ENCODE measurements at places on chromosomes 2 and 18. TPM values are rescaled to one million over a fixed set of nuclear protein-coding genes. Genes with fewer than 3 reads are reported as not detected.

GRCh38 chr2:21535826-21536225 lies 412.1 kb downstream of the TDRD15 start:
- no peaks in the 10 kb centered on the region for H3K36me3 ChIP-seq
- no peak overlapping the region for H3K4me3 ChIP-seq
- DNase-seq: no peak
- no peaks in the 10 kb centered on the region for H3K4me1 ChIP-seq

DNA sequence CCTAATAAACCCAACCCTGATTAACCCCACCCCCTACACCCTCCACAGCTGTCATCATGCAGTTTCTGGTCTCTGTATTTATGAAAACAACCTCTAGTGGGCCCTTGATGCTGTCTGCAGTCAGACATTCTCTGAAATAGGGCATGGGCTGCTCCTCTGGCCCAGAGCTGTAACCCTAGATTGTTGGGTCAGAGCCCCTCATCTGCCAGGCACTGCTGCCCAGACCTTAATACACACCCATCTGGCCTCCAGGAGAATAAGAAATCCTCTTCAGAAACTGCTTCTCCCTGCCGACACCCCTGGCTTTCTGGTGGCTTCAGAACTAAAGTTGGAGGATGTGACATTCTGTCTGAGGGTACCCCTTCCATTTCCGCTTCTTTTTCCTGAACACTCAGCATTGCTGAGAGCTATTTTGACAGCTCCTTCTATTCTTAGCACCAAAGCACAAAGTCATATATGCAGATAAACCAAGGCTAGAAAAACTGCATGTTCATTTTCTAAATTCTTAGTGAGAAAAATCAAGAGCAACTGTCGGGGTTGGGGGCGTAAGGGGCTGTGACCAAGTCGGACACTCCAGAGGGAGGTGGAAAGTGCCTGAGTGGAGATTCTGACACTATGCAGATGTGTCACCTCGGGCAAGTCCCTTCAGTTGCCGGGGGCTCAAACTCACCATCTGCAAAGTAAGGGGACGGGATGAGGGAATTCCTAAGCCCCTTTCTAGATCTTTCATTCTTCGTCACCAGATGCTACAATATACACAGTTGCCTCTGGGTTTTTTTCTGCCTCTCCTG lies 28.7 kb downstream of the SRSF7 start:
- peaks cover 17% of the 10 kb centered on the region for H3K4me1 ChIP-seq
- DNase-seq: no peak
- H3K27ac ChIP-seq: no peak overlapping the region
- no peaks in the 10 kb centered on the region for H3K36me3 ChIP-seq
- H3K27me3 ChIP-seq: no peaks in the 10 kb centered on the region

GRCh38 chr2:105952131-105952530 lies 207.4 kb downstream of the NCK2 start:
- DNase-seq: no peak
- H3K4me1 ChIP-seq: no peaks in the 10 kb centered on the region
- no peak overlapping the region for H3K4me3 ChIP-seq
- H3K36me3 ChIP-seq: no peaks in the 10 kb centered on the region
- peaks cover 14% of the 10 kb centered on the region for H3K27me3 ChIP-seq
- no peak overlapping the region for H3K27ac ChIP-seq

GRCh38 chr2:157922815-157923214 lies 46.7 kb upstream of the ACVR1 start:
- DNase-seq: no peak
- H3K27me3 ChIP-seq: peaks cover 9% of the 10 kb centered on the region
- H3K27ac ChIP-seq: no peak overlapping the region
- no peaks in the 10 kb centered on the region for H3K36me3 ChIP-seq
- no peak overlapping the region for H3K4me3 ChIP-seq

DNA sequence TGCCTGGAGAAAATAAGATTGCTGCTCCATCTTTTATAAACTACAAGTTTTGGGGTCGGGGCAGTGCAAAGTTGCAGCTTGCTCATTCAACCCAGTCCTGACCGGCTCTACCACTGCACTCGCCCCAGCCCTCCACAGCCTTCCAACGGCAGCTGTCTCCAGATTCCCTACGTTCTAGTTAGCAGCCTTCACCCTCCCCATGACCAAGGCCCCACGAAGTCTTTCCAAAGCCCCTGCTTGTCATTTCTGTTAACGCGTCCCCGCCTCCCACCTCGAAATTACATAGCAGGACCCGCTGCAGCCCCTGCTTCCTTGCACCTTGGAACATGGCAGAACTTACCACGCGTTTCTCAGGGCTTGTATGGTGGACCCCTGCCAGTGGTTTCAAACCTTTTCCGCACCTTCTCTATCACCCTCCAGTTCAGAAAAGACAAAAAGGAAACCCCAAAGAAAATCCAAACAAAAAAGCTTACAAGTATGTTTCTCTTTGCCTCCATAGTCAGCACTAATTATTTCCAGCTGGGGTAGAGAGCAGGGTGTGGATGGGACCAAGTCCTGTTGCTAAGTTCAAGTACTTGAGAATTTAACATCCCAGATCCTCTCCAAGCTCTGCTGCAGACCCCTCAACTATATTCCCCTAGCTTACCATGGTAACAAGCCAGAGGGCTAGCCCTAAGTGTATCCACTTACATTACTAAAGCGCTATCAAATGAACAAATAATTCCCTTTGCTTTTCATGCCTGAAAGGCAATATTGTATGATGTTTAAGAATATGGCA lies 161.5 kb downstream of the TGIF1 start:
- H3K36me3 ChIP-seq: no peaks in the 10 kb centered on the region
- DNase-seq: no peak
- H3K27me3 ChIP-seq: no peaks in the 10 kb centered on the region

DNA sequence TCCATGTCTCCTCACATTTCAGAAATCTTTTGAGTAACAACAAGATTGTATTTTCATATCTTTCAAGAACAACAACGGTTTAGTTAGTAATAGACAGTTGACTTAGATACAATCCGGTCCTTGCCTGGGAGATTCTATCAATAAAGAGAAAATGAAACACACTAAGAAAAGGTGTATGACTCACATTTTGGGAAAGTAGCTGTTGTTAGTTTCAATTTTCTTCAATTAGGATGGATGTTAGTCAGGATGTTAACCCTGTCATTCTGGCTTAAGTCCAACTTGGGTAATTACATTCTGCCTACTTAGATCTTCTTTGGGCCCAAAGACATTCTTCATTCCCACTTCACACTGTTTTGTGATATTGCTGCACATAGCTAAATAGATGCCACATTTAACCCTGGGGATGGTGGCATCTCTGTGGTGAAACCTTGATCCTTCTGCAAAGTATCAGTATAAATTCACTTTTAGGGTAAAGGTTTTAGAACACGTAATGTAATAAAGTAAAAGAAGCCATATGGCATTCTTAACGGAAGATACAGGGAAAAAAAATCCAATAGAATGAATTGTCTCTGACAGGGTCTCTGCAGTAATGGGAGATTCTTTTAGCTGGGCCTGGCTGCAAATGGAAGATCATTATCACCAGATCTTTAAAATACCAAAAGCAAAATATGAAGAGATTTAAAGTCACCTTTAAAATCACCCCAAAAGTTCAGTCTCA lies 365.5 kb downstream of the FIGN start:
- H3K36me3 ChIP-seq: no peaks in the 10 kb centered on the region
- no peak overlapping the region for H3K27ac ChIP-seq
- DNase-seq: no peak
- no peaks in the 10 kb centered on the region for H3K4me1 ChIP-seq

- no peak overlapping the region for H3K4me3 ChIP-seq
- no peak overlapping the region for H3K27ac ChIP-seq
Measured at GRCh38 chr2:144748443-144748842, 228.5 kb upstream of the ZEB2 start.

GRCh38 chr2:162480067-162480466 lies 136.1 kb downstream of the GCA start:
- H3K36me3 ChIP-seq: no peaks in the 10 kb centered on the region
- H3K4me1 ChIP-seq: no peaks in the 10 kb centered on the region
- no peak overlapping the region for H3K4me3 ChIP-seq
- no peak overlapping the region for H3K27ac ChIP-seq

- H3K27me3 ChIP-seq: no peaks in the 10 kb centered on the region
- H3K36me3 ChIP-seq: peaks cover 50% of the 10 kb centered on the region
- no peak overlapping the region for H3K27ac ChIP-seq
- H3K4me3 ChIP-seq: no peak overlapping the region
Measured at GRCh38 chr2:73852020-73852419, 23.3 kb downstream of the STAMBP start.

- H3K4me3 ChIP-seq: peak overlapping the region; percentile 8
- no peak overlapping the region for H3K27ac ChIP-seq
- H3K36me3 ChIP-seq: no peaks in the 10 kb centered on the region
Measured at GRCh38 chr2:111972955-111973565, 74.7 kb downstream of the MERTK start.

DNA sequence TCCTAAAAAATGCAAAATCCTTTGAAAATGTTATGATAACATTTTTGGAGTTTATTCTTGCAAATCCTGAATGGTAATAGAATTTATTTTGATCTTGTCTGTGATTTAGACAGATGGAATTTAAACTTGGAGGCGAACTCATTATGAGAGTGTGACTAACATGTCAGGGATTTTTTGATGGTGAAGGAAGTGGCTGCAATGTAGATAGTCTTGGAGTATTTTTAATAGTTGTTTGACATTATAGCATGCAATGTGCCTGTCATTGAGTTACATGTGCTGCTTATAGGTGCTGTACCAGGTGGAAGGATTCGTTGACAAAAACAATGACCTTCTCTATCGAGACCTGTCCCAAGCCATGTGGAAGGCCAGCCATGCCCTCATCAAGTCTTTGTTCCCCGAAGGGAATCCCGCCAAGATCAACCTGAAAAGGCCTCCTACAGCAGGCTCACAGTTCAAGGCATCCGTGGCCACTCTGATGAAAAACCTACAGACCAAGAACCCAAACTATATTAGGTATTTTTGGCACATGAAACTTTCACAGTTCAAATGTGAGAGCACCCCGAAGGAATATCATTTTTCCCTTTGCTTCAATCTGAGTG lies 141.8 kb downstream of the MYO1B start:
- peaks cover 54% of the 10 kb centered on the region for H3K4me1 ChIP-seq
- peak overlapping the region; percentile 87 for H3K27ac ChIP-seq
- H3K4me3 ChIP-seq: peak overlapping the region; percentile 29

DNA sequence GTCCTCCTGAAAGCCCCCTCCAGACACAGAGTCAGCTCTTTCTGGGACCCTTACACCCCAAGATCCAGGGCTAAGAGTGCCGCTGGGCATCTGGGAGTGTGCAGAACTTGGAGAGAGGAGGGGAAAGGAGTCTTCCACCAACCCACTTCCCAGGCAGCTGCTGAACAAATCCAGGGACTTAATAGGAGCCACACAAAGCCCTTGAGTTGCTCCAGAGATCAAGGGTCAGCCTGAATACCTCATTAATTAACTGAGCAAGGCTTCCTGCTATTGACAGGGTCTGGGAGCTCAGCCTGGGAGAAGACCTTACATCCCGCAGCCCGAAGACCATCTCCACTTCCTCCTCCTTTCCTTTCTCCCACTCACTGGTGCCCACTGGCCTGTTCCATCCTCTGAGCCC lies 108.3 kb downstream of the CELF4 start:
- H3K27me3 ChIP-seq: no peaks in the 10 kb centered on the region
- H3K36me3 ChIP-seq: no peaks in the 10 kb centered on the region
- no peaks in the 10 kb centered on the region for H3K4me1 ChIP-seq
- peak; percentile 42 for DNase-seq
- no peak overlapping the region for H3K27ac ChIP-seq

- no peak overlapping the region for H3K4me3 ChIP-seq
- H3K27me3 ChIP-seq: no peaks in the 10 kb centered on the region
- no peaks in the 10 kb centered on the region for H3K36me3 ChIP-seq
- H3K4me1 ChIP-seq: no peaks in the 10 kb centered on the region
- no peak overlapping the region for H3K27ac ChIP-seq
- no peak for DNase-seq
Measured at GRCh38 chr2:235536711-235537110, 42.9 kb downstream of the AGAP1 start.

GRCh38 chr2:105750735-105751134 lies 6.0 kb downstream of the NCK2 start:
- H3K4me1 ChIP-seq: peaks cover 23% of the 10 kb centered on the region
- no peak overlapping the region for H3K27ac ChIP-seq
- no peaks in the 10 kb centered on the region for H3K36me3 ChIP-seq
- H3K27me3 ChIP-seq: no peaks in the 10 kb centered on the region
- DNase-seq: no peak

DNA sequence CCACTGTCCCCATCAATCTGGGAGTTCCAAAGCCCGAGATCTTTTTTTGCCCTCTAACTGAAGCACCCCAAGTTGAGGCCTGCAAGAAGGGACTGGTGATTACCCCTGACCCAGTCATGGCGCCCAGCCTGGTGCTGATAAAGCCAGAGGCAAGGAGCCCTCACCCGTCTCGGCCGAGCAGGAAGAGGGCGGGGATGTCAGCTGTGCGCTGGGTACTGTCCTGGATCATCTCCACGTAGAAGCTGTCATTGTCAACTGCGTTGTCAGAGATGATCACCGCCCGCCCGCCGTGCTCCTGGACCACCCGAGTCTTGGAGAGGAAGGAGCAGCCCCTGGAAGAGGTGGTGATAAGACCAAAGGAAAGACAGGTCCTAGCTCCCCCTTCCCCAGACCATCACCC lies 4.4 kb downstream of the PRADC1 start:
- H3K27me3 ChIP-seq: no peaks in the 10 kb centered on the region
- no peak overlapping the region for H3K27ac ChIP-seq
- no peak overlapping the region for H3K4me3 ChIP-seq
- no peak for DNase-seq

- no peaks in the 10 kb centered on the region for H3K36me3 ChIP-seq
- H3K4me3 ChIP-seq: no peak overlapping the region
- H3K27ac ChIP-seq: no peak overlapping the region
- H3K4me1 ChIP-seq: no peaks in the 10 kb centered on the region
- H3K27me3 ChIP-seq: no peaks in the 10 kb centered on the region
- no peak for DNase-seq
Measured at GRCh38 chr2:128385365-128385764, 66.7 kb upstream of the HS6ST1 start.

The IDH1 gene
- 181 TPM for total RNA-seq

The COLEC12 gene
- total RNA-seq: 56.9 TPM

The HAAO gene
- total RNA-seq: 0.72 TPM

The ADCYAP1 gene
- not detected for total RNA-seq

The GAD1 gene
- total RNA-seq: 0.36 TPM

The CFC1 gene
- total RNA-seq: not detected

The BOLA3 gene
- total RNA-seq: 17.7 TPM

The GPR35 gene
- 1.5 TPM for total RNA-seq

The ITPRIPL1 gene
- total RNA-seq: 1.4 TPM

The CPLX4 gene
- not detected for total RNA-seq

The NEU4 gene
- total RNA-seq: not detected

Data from osteoblast (primary cell).